ENCODE measurements at places on chromosomes 2 and 18. TPM values are rescaled to one million over a fixed set of nuclear protein-coding genes. Genes with fewer than 3 reads are reported as not detected.

CYS1 gene
- 0.11 TPM for total RNA-seq

IL18R1 gene
- 15.0 TPM for total RNA-seq

GRCh38 chr2:187939180-187939579 lies 352.5 kb upstream of the GULP1 start:
- H3K4me1 ChIP-seq = no peaks in the 10 kb centered on the region
- H3K27me3 ChIP-seq = no peaks in the 10 kb centered on the region
- DNase-seq = no peak
- H3K27ac ChIP-seq = no peak overlapping the region
- H3K36me3 ChIP-seq = no peaks in the 10 kb centered on the region
- H3K4me3 ChIP-seq = no peak overlapping the region

- H3K4me3 ChIP-seq = no peak overlapping the region
- no peak overlapping the region for H3K27ac ChIP-seq
- H3K4me1 ChIP-seq = peaks cover 2% of the 10 kb centered on the region
- no peak for DNase-seq
These were observed 40.5 kb downstream of the ARHGEF4 start for GRCh38 chr2:130877258-130877657.

DNA sequence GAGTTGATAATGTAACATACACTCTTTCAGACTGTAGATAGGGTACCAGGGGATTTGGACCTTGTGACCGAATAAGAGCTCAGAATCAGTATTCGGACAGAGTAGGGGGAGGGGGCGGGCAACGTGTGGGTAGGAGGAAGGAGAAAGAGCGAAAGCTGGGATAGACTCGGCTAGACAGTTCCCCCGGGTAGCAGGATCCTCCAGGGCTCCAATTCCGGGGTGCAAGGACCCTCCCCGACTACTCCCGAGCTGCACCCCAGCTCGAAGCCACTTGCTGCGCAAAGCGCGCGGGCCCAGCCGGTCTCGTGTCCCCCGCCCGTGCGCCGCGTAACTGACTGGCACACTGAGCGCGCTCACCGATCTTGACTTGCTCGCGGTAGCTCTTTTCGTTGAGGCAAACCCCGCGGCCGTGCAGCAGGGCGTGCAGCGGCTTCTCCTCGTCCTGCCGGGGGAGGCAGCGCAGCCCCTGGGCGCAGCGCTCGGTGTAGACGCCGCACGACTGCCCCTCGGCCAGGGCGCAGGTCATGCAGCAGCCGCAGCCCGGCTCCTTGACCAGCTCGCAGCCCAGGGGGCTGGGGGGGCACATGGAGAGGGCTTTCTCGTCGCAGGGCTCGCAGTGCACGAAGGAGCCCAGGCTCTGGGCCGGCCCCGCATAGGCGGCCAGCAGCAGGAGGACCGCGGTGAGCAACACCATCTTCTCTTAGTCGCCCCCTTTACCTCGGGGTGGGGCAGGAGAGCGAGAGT lies 1.1 kb downstream of the IGFBP5 start:
- H3K27me3 ChIP-seq = peaks cover 49% of the 10 kb centered on the region
- H3K27ac ChIP-seq = no peak overlapping the region
- peaks cover 23% of the 10 kb centered on the region for H3K4me1 ChIP-seq
- H3K4me3 ChIP-seq = peak overlapping the region; percentile 74

GRCh38 chr2:32495139-32495538 lies 132.7 kb upstream of the TTC27 start:
- no peak for DNase-seq
- H3K4me3 ChIP-seq = no peak overlapping the region
- no peak overlapping the region for H3K27ac ChIP-seq
- peaks cover 7% of the 10 kb centered on the region for H3K4me1 ChIP-seq

DNA sequence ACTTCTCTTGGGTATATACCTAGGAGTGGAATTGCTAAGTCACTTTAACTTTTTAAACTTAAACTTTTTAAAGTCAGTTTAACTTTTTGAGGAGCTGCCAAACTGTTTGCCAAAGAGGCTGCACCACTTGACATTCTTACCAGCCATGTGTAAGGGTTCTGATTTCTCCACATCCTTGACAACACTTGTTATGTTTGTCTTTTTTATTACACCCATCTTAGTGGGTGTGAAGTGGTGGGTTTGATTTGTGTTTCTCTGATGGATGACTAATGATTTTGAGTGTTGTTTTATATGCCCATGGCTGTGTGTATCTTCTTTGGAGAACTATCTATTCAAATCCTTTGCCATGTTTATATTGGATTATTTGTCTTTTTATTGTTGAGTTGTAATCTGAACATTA lies 13.6 kb downstream of the ASAP2 start:
- no peak overlapping the region for H3K4me3 ChIP-seq
- H3K27ac ChIP-seq = no peak overlapping the region
- no peaks in the 10 kb centered on the region for H3K4me1 ChIP-seq
- no peaks in the 10 kb centered on the region for H3K36me3 ChIP-seq

GRCh38 chr18:37403100-37403781 lies 162.4 kb downstream of the CELF4 start:
- no peak overlapping the region for H3K27ac ChIP-seq
- no peaks in the 10 kb centered on the region for H3K27me3 ChIP-seq
- H3K4me3 ChIP-seq = no peak overlapping the region
- H3K36me3 ChIP-seq = no peaks in the 10 kb centered on the region
- no peak for DNase-seq

DNA sequence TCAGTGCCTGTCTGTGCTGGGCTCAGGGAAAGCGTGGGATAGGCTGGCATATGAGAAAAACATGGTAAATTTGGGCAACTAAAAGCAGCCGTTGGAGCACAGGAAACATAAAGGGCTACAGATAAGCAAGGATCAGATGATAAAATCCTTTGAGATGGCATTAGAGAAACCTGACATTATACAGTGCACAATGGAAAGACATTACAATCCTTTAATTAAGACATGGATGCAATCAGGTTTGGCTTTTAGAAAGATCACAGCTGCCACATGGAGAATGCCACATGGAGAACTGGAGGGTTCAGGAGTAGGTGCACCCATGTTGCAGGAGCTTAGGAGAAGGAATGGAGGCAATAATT lies 117.3 kb downstream of the CDC42EP3 start:
- no peaks in the 10 kb centered on the region for H3K27me3 ChIP-seq
- H3K4me1 ChIP-seq = peaks cover 26% of the 10 kb centered on the region
- no peak for DNase-seq
- no peak overlapping the region for H3K4me3 ChIP-seq
- H3K27ac ChIP-seq = no peak overlapping the region
- no peaks in the 10 kb centered on the region for H3K36me3 ChIP-seq
